Left colon (tissue), 2 donors: ENCODE measurements at places on chromosomes 3 and 15. TPM values are rescaled to one million over a fixed set of nuclear protein-coding genes. Genes with fewer than 3 reads are reported as not detected.

Gene GRIP2
- 1.7 TPM for total RNA-seq

- DNase-seq = no peak
Measured at GRCh38 chr3:151331696-151332095, 2.3 kb upstream of the P2RY13 start.

- no peak for DNase-seq
Measured at GRCh38 chr3:29201604-29202003, 79.3 kb upstream of the RBMS3 start.

DNA sequence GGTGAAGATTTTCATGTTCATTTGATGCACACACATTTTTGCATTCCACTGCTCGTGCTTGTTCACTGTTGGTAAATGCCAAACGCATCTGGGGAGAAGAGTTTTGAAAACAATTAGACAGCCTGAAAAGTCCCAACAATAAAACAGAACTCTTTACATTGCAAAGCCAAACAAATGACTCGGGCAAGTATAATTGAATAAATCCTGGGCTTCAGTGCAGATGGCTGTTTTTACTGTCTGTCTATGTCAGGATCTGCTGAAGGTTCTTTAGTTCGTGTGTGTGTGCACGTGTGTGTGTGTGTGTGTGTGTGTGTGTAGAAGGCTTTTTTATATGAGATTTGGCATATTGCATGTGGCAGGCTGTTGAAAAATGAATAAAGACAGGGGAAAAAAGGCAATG lies 277.5 kb upstream of the CDIN1 start:
- DNase-seq = no peak

GRCh38 chr3:45980229-45980813 lies 15.3 kb downstream of the FYCO1 start:
- no peak for DNase-seq

Gene CKMT1B
- total RNA-seq = 168 TPM

DNA sequence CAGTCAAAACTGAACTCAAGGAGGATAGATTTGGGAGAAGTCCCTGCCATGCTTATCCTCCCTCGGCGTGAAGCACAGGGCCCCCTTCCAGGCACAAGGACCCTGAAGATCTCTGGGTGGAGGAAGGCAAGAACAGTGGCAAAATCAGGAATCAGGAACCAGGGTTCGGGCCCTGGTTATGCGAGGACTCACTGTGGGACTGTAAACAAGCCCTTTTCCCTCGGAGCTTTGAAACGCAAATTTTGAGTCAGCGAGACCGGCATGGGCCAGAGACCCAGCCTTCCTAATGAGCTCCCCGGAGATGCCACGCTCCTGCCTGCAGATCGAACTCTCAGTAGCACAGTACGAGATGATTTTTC lies 70.1 kb downstream of the SLC12A8 start:
- no peak for DNase-seq

DNA sequence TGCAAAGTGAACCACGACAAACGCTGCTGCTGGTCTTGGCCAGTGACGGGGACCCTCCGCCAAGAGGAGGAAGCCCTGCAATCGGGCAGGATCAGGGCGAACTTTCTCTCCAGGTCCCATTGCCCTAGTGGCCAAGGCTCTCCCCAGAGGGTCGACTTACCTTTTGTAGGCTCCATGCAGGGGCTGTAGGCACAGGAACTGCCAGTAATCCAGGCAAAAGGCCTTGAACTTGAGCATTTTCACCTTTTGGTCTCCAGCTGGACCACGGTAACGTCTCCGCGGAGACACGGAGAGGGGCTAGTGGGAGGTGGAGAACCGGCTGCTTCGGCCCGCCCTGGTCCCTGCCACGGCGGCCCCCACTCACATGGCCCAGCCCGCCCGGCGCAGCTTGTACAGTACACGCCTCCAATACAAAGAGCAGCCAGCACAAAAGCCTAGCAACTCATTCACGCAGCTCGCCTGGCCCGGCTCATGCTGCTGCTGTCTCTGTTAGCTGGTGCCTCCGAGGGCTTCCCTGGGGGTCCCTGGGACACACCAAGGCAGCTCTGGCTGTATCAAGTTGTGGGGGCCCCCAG lies 31.0 kb downstream of the IQSEC1 start:
- no peak for DNase-seq

DNA sequence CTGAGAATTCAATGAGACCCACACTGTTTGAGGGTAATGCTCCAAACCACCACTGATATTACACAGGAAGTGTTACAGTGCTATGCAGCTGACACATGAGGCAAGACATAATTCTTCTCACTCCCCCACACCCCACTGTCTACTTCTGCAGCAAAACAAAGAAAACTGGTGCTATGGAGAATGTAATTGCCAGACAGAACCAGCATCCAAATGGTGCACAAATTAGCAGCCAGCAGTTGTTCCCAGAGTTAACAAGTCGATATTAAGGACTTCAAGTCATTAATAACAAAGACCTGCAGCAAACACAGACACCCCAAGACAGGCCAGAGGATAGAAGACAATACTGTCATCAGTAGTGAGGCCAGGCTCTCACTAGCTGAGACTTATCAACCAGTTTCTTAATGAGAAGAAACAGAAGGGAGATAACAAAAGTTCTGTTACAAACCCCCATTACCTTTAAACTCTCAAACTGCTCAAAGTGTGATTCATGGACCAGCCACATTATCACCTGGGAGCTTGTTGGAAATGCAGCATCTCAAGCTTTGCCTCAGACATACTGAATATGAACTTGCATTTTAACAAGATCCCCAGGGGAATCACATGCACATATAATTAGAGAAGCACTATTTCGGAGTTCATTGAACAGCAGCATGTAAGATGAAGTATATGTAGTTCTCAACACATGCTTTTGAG lies 58.7 kb upstream of the FNDC3B start:
- DNase-seq = no peak

DNA sequence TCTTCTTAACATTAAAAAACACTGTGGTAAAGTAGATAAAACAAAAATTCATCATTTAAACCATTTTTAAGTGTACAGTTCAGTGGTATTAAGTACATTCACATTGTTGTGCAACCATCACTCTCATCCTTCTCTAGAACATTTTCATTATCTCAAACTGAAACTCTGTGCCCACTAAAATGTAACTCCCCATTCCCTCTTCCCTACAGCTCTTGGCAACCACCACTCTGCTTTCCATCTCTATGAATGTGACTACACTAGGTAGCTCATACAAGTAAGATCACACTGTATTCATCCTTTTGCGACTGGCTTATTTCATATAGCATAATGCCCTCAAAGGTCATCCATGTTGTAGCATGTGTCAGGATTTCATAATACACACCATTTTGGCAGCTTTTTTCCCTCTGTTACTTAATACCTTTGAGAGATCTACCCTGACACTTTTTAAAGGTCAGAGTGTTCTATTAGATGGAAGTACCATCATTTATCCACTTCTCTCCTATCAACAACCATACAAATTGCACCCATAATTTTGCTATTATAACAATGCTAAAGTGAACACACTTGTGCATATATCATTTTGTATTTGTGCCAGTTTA lies 42.9 kb upstream of the FRMD4B start:
- DNase-seq = no peak

- no peak for DNase-seq
Measured at GRCh38 chr3:166498446-166498845, 661.2 kb upstream of the BCHE start.

GRCh38 chr3:88311826-88312225 lies 162.1 kb downstream of the C3orf38 start:
- no peak for DNase-seq

- peak; percentile 45 for DNase-seq
Measured at GRCh38 chr3:48694610-48695392, 9.1 kb upstream of the NCKIPSD start.

DNA sequence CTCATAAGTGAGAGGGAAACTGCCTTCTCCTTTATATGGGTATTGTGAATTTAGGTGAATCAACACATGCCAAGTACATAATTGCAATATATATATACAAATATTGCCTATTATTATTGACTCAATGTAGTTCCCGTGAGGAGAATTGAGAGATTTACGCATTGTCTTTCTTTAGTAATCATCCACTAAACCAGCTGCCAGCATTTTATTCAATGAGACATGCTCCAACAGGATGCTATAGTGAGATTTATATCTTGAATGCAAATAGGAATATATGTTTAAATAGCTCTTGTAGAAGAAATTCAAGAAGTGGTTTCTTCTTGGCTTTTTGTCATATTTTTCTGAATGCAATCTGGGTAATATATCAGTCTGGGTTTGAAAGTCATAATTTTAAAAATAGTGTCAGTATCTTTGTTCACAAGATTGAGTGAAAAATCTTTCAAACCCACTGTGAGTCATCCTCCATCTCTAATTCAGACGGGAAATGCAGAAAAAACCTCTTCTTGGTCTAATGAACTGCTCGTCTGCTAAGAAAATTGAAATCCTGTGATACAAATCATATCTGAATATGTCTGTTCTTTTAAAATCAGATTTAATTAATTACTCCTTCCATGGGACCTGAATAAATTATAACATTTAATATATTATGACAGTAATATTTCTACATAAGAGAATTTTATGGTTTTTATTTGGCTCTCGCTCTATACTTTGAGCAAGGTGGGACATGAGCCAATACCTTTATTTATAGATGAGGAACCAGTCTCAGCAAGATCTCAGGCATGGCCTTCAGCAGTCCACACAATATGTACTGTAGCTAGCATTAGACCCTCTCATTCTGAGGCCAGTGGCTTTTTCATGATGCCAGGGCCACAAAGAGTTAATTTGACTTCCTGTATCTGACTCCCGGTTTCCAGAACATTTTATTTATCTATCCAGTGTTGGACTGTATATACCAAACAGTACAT lies 516.0 kb downstream of the GABRG3 start:
- DNase-seq = no peak

Gene TICRR
- 4.4 TPM for total RNA-seq

DNA sequence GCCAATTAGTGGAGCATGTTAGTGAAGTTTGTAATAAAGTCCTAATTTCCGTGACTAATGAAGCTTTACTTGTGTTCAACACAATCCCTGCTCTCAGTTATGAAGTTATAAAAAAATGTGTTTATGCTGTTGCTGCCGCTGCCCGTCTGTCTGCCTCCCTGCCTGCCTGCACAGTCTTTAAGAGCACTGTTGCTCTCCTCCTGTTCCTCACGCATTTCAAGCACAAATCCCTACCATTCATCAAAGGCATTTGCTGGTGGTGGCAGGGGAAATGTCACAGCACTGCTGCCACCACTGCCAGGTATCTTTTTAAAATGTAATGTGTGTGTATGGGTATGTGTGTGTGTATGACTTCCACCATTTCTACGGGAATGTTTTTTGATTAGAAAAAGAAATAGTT lies 58.8 kb downstream of the CACNA1D start:
- DNase-seq = no peak

Gene HCN4
- 0.12 TPM for total RNA-seq

DNA sequence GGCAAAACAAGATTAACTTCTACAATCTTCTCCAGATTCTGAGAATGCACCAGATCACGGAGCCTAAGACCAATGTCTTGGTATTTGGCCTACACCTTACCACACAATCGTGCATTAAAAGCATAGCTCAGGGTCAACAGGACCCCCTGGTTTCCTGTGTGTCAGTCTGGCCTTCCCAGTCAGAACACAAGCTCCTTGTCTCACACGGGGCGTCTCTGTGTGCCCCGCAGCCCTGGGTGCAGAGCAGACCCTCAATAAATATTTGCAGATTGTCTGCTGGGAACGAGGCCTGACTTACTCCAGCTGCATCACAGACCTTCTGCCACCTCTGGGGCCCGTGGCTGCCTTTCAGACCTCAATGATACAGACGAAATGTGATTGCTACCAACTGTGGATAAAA lies 82.5 kb upstream of the CTNNB1 start:
- DNase-seq = no peak

DNA sequence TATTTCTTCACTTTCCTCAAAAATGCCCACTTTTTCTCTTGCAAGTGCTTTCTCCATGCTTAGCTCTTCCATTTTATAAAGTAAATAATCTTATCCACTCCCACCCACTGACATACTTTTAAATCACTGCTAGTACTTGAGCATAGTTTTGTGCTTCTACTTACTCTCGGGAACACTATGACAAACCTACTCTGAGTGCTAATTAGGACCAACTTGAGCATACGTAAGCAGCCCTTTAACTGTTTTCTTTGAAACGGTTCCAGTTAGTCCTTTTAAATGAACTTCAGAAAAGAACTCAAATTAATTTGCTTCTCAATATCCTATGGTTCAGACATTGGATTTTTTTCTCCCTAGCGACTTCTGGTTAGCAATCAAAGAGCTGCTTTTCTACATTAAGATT lies 280.0 kb upstream of the SOX2 start:
- no peak for DNase-seq

- peak; percentile 38 for DNase-seq
Measured at GRCh38 chr3:9704347-9705322, 1.0 kb downstream of the CPNE9 start.
